Activated CD8-positive, alpha-beta memory T cell treated with anti-CD3 and anti-CD28 coated beads for 1 hour (primary cell): ENCODE measurements at places on chromosomes 12 and 14.

GRCh38 chr12:39235990-39236767 is 206.7 kb downstream of the KIF21A start:
- no peak for DNase-seq

DNA sequence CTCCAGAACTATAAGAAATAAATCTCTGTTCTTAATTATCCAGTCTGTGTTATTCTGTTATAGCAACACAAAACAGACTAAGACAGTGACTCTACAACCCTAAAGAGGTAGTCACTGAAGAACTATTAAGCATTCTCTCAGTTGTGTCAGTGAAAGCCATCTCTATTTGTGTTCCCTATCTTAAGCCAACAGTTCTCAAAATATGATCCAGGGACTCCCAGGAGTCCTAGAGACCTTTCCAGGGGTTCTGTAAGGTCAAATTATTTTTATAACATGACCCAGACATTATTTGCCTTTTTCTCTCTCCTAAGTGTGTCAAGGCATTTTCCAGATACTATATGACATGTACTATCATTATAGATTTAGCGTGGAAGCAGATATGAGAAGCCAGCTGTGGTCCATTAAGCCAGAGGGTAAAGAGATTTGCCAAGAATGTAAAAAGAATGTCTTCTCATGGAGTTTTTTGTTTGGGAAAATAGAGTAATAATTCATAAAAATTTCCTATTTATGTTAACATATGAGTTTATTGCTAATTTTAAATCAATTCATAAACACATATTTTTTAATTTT is 315.8 kb downstream of the RGS6 start:
- DNase-seq: no peak

DNA sequence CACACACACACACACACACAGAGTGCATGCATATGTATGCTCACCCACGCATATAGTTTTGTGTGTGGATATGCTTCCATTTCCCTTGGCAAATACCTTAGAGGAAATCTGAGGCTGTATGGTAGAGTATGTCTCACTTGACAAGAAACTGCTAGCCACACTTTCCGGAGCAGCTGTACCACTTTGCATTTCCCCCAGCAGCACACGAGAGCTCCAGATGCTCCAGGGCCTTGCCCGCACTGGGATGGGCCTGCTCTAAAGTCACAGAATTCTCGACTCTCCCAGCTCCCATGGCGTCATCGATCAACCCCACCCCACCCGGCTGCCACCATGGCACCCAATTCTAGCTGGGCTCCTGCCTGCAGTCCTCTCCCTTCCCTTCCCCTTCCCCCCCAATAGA is 21.9 kb downstream of the CLMN start:
- no peak for DNase-seq

- no peak for DNase-seq
Measured at GRCh38 chr12:95126736-95127135, 53.3 kb upstream of the NR2C1 start.

- no peak for DNase-seq
Measured at GRCh38 chr12:53181935-53182334, 1.2 kb upstream of the CSAD start.

- no peak for DNase-seq
Measured at GRCh38 chr12:60308366-60308991, 712.6 kb downstream of the SLC16A7 start.

DNA sequence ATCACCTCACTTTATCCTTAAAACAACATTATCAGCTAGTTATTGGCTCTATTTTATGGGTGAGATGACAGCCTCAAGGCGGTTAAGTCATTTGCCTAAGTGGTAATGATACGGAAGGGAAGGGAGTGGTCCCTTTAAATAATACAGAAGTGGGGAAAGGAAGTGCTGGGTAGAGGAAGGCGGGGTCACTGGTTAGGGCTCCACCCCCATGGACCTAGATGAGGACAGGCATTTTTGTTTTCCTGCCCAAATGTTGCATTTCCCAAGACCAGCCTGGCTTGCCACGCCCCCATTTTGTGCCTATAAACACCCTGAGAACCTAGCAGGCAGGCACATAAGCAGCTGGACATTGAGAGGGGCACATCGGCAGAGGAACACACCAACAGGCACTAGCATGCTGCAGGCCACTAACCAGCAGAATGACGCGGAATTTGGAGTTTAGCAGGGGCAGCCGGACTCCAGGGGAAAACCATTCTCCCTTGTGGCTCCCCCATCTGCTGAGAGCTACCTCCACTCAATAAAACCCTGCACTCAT is 100.9 kb downstream of the EPS8 start:
- DNase-seq: no peak

GRCh38 chr14:68793734-68794129 is 865 bp upstream of the ZFP36L1 start:
- no peak for DNase-seq

GRCh38 chr14:77681196-77682157 is 26.3 kb downstream of the ALKBH1 start:
- DNase-seq: no peak

GRCh38 chr14:38339696-38340095 is 83.8 kb upstream of the CLEC14A start:
- no peak for DNase-seq

GRCh38 chr14:43031598-43031997 is 1424.9 kb downstream of the LRFN5 start:
- no peak for DNase-seq

DNA sequence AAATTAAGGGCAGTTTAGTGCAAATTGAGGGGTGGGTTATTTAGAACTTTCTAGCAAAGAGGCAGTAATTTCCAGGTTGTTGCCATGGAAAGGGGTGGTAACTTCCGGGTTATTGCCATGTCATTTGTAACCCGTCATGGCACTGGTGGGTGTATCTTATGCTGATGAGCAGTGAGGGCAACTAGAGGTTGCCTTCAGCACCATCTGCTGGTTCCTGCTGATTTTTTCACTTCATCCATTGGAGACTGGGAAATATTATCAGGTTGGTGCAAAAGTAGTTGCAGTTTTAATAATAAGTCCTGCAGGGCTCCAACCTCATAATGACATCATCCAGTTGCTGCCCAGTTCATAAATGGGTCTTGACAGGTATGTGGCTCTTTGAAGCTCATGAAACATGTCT is 24.4 kb upstream of the SERPINA4 start:
- no peak for DNase-seq

DNA sequence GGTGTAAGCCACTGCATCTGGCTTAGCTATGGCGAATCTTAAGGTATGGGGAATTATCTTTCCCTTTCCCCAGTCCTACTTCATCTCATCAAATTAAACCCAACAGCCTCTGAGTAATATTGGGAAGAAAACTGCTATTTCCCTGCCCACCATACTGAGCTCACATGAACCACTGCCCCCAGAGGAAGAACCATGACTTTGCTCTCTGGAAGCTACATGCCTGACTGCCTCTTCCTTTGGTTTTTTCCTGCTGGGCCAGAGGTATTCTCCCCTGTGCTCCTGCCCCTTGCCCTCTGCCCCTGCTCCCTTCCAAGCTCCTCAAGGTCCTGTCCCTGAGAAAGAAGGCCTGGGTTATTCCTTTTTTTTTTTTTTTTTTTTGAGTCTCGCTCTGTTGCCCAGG is 15.2 kb downstream of the RILPL2 start:
- DNase-seq: no peak

DNA sequence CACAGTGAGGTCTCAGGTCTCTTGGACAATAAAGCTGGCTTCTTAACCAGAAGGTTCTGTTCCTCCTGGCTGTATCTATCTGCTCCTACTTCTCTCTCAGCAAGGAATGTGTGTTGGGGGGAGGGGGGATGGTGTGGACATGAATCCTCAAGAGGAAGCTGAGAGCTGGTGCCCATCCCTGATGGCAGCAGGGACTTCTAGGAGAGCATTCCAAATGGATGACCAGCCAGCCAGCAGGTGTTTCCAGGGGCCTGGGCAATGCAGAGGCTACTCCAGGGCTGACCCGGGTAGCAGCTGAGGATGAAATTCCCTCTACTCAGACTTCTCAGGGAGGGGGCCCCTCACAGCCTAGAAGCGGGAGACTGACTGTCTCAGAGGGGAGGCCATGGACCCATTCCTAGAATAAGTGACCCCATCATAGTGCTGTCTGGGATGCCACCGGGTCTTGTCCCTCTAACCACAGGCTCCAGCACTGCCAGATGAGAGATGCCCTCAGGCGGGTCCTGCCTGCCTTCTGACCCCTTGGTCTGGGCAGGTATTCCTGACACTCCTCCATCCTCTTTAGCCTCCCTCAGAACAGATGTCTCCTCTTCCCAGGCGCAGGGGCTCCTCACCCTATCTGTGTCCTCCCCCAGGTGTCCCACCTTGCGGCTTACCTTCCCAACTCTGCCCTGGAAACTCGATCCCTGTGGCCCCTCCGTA is 1.2 kb downstream of the RAB15 start:
- DNase-seq: no peak

- peak; percentile 29 for DNase-seq
Measured at GRCh38 chr14:34322940-34323418, 139.1 kb downstream of the SPTSSA start.

- no peak for DNase-seq
Measured at GRCh38 chr12:77384941-77385340, 319.6 kb upstream of the E2F7 start.

DNA sequence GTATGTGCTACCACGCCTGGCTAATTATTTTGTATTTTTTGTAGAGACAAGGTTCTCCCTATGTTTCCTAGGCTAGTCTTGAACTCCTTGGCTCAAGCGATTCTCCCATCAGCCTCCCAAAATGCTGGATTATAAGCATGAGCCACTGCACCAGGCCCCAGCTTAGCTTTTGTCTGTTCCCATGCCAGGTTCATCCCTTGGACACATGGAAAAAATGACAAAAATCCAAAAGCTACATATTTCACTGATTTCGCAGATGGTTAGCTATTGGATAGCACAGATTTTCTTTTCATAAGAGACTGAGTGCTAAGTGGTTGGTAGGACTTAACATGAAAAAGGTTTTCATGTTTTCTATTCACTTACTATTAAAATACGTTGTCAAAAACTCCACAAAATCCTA is 286.6 kb upstream of the KITLG start:
- no peak for DNase-seq

GRCh38 chr12:5008661-5009060 is 35.0 kb upstream of the KCNA5 start:
- DNase-seq: no peak

DNA sequence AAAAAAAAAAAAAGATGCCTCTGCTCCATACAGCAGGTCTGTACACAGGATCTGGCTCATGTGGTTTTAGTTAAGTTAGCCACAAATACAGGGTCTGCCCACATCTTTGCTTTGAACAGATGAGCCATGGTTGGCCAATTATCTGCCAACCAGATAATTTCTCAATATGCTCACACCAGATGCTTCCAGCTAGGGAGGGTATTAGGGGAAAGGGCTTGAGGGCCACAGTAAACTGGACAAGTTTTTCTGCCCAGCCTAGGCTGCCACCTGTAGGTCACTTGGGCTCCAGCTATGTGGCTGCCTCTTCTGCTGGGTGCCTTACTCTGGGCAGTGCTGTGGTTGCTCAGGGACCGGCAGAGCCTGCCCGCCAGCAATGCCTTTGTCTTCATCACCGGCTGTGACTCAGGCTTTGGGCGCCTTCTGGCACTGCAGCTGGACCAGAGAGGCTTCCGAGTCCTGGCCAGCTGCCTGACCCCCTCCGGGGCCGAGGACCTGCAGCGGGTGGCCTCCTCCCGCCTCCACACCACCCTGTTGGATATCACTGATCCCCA is 776 bp downstream of the RDH5 start:
- no peak for DNase-seq

GRCh38 chr14:104665657-104666522 is 23.5 kb upstream of the INF2 start:
- no peak for DNase-seq

- no peak for DNase-seq
Measured at GRCh38 chr12:122200541-122201175, 2.9 kb upstream of the B3GNT4 start.

- DNase-seq: no peak
Measured at GRCh38 chr14:54025661-54026060, 69.0 kb upstream of the BMP4 start.

DNA sequence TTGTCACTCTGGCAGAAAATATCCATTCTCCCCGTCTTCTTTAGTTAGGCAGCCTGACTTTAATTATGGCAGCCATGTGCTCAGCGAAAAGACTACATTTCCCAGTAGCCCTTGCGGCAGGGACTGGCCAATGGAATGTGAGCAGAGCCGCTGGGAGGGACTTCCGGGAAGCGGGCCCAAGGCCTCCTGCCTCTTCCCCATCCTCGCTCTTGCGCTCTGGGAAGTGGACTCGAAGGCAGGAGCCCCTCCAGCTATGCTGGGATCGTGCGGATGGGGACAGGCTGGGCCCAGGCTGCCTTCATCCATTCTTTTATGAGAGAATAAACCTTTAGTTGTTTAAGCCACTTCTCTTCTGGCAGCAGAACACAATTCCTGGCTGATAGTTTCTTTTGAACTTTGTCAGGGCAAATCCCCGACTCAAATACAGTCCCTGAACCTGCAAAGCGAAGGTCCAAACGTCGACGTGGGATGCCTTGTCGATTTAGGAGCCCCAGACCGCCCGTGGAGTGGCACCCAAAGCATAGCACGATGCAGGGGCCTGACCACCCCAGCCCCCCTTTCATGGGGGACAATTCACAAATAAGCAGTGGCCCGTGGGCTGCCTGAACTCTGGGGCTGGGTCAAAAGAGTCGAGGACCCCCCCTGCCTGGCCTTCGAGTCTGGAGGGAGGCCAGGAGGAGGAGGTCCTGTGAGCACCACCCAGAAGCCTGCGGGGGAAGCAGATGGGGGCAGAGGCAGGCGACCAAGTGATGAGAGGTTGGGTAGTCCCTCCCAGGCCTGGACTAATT is 15.6 kb upstream of the LRTM2 start:
- peak; percentile 74 for DNase-seq

DNA sequence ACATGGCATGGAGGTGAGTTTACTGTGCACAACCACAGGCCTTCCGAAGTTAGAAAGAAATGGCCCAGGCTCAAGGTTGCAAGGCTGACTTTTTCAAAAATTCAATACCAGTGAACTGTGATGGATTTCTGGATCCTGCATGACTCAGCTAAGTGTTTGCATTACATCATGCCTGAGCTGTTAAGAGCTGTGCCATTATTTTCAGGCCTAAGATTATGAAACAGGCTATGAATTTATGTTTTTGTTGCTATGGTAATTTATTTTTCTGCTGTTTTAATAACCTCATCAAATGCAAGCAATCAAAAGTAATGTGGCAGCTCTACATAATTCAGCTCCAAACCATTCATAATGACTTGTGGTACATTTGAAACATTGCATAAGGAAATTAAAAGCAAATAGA is 457.7 kb upstream of the TMEM132C start:
- DNase-seq: no peak

GRCh38 chr12:7114008-7114407 is 5.0 kb upstream of the C1RL start:
- no peak for DNase-seq

- no peak for DNase-seq
Measured at GRCh38 chr12:80219345-80219744, 120.0 kb downstream of the OTOGL start.
